Stimulated activated CD4-positive, alpha-beta T cell treated with anti-CD3 and anti-CD28 coated beads, Interleukin-4, amount 100 ng/mL, for 24 hours (primary cell): ENCODE measurements at places on chromosomes 3 and 15.

DNA sequence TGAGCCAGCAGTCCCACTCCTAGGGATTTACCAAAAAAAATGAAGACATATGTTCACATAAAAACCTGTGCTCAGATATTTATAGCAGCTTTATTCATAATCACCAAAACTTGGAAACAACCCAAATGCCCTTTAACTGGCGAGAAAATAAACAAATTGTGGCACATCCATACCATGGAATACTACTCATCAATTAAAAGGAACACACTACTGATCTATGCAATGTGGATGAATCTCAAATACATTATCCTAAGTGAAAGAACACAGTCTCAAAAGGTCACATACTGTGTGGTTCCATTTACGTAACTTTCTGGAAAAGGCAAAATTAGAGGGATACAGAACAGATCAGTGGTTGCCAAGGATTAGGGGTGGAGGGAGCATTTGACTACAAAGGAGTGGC, 394.5 kb downstream of the SHQ1 start:
- no peak for DNase-seq

DNA sequence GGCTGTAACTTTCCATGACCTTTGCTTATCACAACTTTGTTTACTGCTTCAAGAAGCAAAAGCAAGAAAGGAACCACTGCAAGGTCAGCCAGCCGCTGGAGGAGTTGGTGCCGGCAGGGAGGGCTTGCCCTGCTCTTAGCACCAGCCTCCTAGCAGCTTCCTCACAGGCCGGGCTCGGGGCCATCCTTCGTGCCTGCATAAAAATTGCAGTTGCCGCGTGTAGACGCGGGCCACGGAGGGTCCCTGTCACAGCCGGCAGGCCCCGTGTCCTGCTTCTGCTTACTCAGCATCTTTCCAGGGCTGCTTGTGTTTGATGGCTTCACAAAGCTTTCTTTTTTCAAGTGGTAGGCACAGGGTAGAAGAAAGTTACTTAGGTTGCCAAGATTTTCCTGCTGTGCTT, 84.4 kb downstream of the PGPEP1L start:
- DNase-seq: no peak

DNA sequence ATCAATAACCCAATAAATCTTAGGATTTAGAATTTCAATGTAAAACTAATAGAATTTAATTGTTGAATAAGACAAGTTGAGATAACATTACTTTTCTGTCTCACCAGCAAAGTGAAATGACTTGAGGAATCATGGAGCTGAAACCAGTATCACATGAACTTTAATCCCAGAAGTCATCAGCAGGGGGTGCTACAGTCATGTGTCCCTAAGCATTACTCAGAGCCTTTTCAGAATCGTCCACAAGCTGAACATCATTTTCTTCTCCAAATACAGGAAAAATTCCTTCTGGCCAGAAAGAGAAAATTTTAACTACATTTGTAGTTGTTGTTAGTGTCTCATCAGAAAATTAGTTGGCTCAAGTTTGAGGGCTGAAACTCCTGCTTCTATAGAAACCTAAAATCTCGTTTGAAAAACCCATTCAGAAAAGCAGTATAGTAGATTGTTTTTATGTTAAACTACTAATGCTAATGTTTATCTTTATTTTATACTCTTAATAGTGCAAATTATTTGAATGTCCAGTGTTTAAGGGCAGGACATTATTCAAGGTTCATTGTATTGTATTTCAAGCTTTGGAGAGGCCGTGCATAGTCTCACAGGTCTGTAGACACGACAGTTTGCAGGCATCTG, 384.1 kb downstream of the PLOD2 start:
- no peak for DNase-seq

DNA sequence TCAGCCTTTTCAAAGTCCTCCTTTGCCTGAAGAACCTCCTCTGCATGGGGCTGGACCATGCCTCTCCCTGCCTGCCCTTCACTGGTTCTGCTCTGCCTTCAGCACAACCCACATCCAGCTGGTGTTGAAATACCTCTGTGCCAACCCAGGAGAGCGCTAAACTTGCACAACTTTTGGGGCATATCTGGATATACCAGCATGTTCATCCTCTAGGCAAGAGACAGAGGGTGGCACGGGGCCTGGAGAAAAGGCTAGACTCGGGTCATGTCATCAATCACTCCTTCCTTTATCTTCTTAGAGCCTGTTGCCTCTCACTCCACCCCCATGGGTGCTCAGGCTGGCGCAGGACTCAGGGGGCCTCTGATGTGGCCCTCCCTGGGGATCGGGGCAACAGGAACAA, 4.8 kb downstream of the SEMA4B start:
- no peak for DNase-seq

GRCh38 chr3:144141496-144141895, 169.9 kb downstream of the DIPK2A start:
- no peak for DNase-seq

DNA sequence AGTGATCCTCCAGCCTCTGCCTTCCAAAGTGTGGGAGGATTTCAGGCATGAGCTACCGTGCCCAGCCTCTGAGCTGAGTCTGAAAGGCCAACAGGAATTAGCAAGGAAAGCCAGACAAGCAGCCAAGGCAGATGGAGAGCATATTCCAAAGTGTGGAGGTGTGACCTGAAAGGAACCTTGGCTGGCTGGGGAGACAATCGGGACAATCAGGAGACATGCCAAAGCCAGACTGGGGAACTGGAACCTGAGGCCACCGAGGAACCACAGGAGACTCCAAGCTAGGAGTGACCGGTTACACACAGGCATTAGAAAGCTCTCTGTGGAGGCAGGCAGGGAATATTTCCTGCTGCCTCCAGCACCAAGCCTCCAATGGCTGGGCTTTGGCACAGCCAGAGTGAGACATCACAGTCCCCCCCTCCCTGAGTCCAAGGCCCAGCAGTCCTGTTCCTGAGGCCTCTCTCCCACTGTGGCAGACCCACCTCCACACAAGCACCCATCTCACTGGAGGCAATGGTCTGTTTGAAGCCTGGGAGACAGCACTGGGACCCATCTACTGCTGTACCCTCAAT, 4.5 kb upstream of the C15orf39 start:
- no peak for DNase-seq

DNA sequence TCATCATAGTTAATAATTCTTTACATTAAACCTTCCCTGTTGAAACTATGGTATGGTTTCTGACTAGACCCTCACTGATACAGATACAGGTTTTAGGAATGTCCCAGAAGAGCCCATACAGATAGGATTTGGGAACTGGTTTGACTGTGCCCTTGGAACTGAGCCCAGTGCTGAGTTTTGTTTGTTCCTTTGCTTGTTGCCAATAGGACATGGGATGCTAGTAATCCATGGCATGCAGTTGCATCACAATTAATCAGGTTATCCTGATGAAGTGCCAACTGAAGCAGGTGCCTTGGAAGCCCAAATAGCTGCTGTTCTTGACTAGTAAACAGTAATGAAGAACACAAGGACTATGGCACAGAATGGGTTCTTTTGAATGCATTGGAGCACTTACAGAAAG, 230.6 kb downstream of the NEK10 start:
- DNase-seq: no peak

DNA sequence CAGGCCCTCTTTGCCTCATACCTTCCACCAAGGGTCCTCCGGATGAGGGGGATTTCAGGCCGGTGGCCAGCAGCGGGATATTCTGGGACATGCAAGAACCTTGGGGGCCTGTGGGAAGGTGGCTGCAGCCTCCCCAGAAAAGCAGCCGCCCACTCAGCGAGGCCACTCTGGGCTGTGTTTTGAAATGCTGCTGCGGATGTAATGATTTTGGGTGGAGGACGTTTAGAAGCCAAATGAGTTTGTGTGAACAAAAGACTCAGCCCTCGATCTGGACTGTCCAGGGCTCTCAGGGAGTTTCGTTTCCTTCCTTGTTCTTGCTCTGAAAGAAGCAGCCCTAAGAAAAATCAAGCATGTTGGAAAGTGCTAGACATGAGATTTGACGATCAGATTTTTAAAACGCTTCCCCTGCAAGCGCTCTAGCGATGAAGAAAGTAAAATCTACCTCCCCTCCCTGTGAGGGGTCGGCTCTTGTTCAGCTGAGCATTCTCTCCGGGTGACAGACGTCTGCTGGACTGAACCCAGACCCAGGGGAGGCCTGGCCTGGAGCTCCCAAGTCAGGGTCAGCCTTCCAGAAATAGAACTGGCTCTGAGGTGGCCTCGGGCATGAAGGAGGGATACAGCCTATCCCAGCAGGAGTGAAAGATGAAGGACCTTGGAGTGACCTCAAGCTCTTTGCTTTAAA, 12.9 kb downstream of the HEG1 start:
- DNase-seq: no peak

DNA sequence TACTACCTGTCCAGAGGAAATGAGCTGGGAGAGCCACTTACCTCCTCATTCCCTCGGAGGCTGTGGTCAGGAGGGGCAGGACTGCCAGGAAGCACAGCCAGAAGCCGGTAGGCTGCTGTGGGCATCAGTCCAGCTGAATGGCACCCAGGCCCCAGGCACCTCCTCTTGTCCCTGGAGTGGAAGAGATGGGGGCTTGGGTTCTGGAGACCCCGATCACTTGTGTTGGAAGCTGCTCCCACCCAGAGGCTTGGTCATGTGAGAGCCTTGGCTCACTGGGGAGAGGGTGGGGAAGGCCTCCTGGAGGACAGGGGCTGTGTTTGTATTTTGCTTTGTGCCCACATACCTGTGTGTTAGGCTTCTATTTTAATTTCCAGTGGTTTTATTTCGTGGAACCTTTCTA, 261.9 kb downstream of the GABRG3 start:
- no peak for DNase-seq

GRCh38 chr3:172717493-172718088, 6.7 kb upstream of the NCEH1 start:
- DNase-seq: no peak

DNA sequence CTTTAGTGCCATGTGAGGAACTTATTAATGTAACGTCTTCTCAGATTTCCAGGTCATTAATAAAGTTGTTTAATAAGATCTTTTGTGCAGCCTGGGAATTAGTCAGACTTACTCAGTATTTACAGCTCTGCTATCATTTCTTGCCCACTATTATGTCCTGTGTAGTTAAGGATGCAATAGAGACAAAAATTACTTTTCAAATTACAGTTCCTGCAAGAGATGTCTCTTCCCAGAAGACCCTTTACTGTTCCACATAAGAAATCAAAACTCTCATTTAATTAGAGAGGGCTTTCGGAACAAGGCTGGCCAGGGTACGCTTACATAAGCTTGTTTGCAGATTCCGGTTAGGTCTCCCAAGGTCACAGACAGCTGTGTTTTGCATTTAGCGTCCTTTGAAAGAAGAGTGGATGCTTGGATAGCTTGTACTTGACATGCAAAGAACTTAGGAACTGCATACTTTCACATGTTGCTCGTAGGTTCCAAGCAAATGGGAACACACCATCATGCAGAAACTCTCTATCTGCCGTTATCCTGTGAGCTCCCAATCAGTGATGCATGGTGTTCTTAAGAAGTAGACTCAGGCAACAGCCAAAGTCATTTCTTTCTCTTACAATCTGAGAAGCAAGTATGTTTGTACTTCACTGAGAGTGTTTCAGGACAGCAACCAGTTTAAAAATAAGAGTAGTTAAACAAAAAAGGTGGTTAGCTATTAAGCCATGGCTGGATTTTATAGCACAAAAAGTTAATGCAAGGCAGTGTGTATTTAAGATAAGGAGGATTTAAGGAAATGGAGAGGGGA, 37.4 kb downstream of the FILIP1L start:
- no peak for DNase-seq

GRCh38 chr3:45464336-45465170, 76.2 kb downstream of the LARS2 start:
- no peak for DNase-seq

DNA sequence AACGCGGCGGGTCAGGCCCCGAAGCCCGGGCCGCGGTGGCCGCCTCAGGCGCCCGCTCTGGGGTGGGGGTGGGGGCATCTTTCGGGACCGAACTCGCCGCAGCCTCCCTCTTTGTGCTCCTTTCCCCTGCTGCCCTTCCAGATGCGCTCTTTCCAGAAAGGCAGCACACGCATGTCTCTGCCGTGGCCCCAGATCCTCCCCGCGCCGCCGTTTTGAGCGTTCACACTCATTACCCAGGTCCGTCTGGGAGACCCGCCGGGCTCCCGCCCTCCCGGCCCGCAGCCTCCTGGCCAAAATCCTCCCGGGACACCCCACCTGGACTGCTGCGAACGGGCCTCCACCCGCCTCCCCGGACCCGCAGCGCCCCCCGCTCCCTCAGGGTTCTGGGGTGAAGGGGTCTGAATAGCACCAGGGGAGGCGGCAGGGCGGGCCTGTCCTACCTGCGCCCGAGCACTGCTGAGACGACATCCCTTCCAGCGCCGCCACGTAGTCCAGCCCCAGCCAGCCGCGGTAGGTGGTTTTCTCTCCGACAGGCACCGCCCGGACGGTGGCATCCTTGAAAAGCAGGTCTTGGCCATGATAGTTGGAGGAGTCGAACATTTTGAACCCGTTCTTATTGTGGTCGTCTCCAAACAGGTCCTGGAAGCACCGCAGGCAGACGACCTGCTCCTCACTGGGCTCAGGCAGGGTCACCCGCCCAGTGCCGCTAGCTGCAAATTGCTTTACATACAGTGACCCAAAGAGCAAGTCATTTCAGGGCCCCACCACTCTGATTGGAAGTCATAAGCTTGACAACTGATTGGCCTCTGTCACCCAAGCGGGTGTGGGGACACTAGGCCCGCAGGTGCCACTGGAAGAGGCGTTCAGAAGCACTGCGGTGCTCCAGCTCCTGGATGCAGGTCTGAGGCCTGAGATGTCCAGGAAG, 25.9 kb downstream of the MELTF start:
- DNase-seq: no peak
